ENCODE measurements at places on chromosomes 5 and 9. TPM values are rescaled to one million over a fixed set of nuclear protein-coding genes. Genes with fewer than 3 reads are reported as not detected.

- H3K4me1 ChIP-seq, result peaks cover 2% of the 10 kb centered on the region
- DNase-seq, result no peak
- no peak overlapping the region for H3K4me3 ChIP-seq
- no peaks in the 10 kb centered on the region for H3K27me3 ChIP-seq
- no peaks in the 10 kb centered on the region for H3K36me3 ChIP-seq
- H3K27ac ChIP-seq, result peak overlapping the region; percentile 93
Measured at GRCh38 chr5:149472399-149472798, 78.8 kb downstream of the CSNK1A1 start.

GRCh38 chr9:72119853-72120252, 29.4 kb upstream of the GDA start:
- no peak overlapping the region for H3K4me3 ChIP-seq
- peaks cover 9% of the 10 kb centered on the region for H3K4me1 ChIP-seq

GRCh38 chr5:59107692-59108091, 524.8 kb downstream of the RAB3C start:
- H3K27ac ChIP-seq, result no peak overlapping the region
- H3K4me1 ChIP-seq, result no peaks in the 10 kb centered on the region
- DNase-seq, result no peak
- H3K27me3 ChIP-seq, result no peaks in the 10 kb centered on the region

GRCh38 chr9:20208961-20209371, 413.3 kb downstream of the MLLT3 start:
- no peaks in the 10 kb centered on the region for H3K36me3 ChIP-seq
- no peak for DNase-seq
- H3K27me3 ChIP-seq, result no peaks in the 10 kb centered on the region

- H3K36me3 ChIP-seq, result no peaks in the 10 kb centered on the region
- H3K27ac ChIP-seq, result peak overlapping the region; percentile 33
- H3K4me3 ChIP-seq, result peak overlapping the region; percentile 45
- no peaks in the 10 kb centered on the region for H3K27me3 ChIP-seq
- peaks cover 6% of the 10 kb centered on the region for H3K4me1 ChIP-seq
Measured at GRCh38 chr5:111223101-111223786, 940 bp upstream of the CAMK4 start.

DNA sequence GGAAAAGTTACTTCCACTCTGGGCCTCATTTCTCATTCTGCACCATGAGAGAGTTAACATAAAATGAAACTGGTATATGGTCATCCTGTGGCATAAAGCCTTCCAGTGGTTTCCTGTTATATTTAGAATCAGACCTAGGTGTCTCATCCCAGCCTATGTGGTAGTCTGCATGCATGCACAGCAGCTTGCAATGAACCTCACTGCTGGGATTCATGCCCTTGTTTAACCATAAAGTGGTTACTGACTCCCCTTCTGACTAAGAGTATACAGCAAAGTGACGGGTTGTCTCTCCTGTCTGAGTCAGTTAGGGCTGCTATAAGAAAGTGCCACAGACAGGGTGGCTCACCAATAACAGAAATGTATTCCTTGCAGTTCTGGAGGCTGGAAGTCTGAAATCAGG, 14.7 kb upstream of the TDRD7 start:
- H3K36me3 ChIP-seq, result no peaks in the 10 kb centered on the region
- H3K27ac ChIP-seq, result no peak overlapping the region
- no peaks in the 10 kb centered on the region for H3K4me1 ChIP-seq
- no peak for DNase-seq
- no peaks in the 10 kb centered on the region for H3K27me3 ChIP-seq

GRCh38 chr5:145478651-145479050, 356.5 kb downstream of the PRELID2 start:
- no peak for DNase-seq
- H3K4me1 ChIP-seq, result no peaks in the 10 kb centered on the region
- no peaks in the 10 kb centered on the region for H3K36me3 ChIP-seq
- H3K27ac ChIP-seq, result no peak overlapping the region

GRCh38 chr9:94478755-94479730, 75.8 kb upstream of the PCAT7 start:
- no peaks in the 10 kb centered on the region for H3K4me1 ChIP-seq
- no peak for DNase-seq
- H3K36me3 ChIP-seq, result no peaks in the 10 kb centered on the region
- no peaks in the 10 kb centered on the region for H3K27me3 ChIP-seq
- H3K4me3 ChIP-seq, result no peak overlapping the region
- no peak overlapping the region for H3K27ac ChIP-seq

DNA sequence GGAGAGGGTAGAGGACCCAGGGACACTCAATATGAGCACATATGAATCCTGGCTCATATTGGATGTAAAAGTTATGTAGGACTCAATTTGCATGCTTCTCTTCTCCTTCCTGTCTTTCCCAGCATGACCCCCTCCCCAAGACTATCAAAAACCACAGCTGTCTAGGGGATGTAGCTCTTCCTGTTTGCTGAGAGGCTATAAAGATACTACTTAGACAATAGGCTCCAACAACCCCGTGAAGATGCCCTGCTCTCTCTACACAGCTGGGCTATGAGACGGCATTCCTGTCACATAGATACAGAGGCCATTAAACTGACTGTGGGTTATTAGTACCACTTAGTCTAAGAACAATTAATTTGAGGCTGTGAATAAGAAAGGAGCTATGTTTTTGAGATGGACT, 56.5 kb upstream of the PCSK1 start:
- no peaks in the 10 kb centered on the region for H3K27me3 ChIP-seq
- no peak overlapping the region for H3K27ac ChIP-seq
- no peaks in the 10 kb centered on the region for H3K4me1 ChIP-seq
- no peak overlapping the region for H3K4me3 ChIP-seq

Gene WDR38
- not detected for polyA plus RNA-seq

Gene CD74
- polyA plus RNA-seq, result 939 TPM

Gene FRMD3
- polyA plus RNA-seq, result 3.8 TPM

GRCh38 chr5:74248576-74248975, 392.0 kb downstream of the ENC1 start:
- no peak overlapping the region for H3K27ac ChIP-seq
- no peak for DNase-seq
- no peak overlapping the region for H3K4me3 ChIP-seq
- H3K36me3 ChIP-seq, result no peaks in the 10 kb centered on the region
- H3K4me1 ChIP-seq, result no peaks in the 10 kb centered on the region

DNA sequence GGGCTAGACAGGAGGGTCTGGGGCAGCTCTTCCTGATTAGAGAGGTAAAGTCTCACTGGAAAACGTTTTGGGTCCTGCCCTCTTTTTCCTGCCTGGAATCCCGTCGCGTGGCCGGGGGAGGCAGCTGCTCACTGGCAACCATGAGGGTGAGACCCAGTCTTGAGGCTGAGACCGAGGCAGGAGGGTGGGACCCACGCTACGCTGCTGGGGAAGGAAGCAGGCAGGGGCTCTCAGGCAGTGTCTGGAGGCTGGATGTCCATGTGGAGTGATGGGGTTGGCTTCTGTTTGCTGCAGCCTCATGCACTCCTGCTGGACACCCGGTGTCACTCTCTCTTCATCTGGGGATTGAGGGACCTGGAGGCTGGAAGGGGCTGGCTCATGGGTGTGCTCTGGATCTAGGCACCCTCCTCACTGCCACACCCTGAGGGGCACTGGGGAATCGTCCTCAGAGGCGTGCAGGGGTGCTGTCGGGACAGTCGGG, 11.3 kb upstream of the SLC2A6 start:
- no peak overlapping the region for H3K4me3 ChIP-seq
- H3K27me3 ChIP-seq, result no peaks in the 10 kb centered on the region
- DNase-seq, result no peak
- H3K27ac ChIP-seq, result no peak overlapping the region
- no peaks in the 10 kb centered on the region for H3K36me3 ChIP-seq

DNA sequence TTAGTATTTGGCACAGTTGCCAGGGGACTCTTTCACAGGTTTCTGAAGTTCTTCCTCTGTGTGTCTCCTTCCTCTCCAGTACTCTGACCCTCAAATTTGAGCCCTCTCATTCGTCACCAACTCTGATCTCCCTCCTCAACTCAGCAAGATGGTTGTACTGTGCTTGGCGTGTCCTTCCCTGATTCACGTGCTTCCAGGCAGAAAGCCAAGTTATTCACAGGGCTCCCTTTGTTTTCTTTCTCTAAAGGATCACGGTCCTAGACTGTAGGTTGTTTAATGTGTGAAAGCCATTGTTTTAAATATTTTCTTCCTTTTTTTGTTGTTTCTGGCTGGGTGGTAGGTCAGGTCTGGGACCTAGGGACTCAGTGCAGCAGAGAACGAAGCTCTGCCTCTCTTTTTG, 142.9 kb downstream of the DMAC1 start:
- H3K27me3 ChIP-seq, result no peaks in the 10 kb centered on the region
- H3K4me1 ChIP-seq, result no peaks in the 10 kb centered on the region
- H3K4me3 ChIP-seq, result no peak overlapping the region
- no peak overlapping the region for H3K27ac ChIP-seq
- no peaks in the 10 kb centered on the region for H3K36me3 ChIP-seq
- no peak for DNase-seq

- H3K4me1 ChIP-seq, result no peaks in the 10 kb centered on the region
- no peaks in the 10 kb centered on the region for H3K27me3 ChIP-seq
- H3K36me3 ChIP-seq, result no peaks in the 10 kb centered on the region
Measured at GRCh38 chr5:154749491-154749890, 5.7 kb upstream of the LARP1 start.

Gene TBC1D2
- polyA plus RNA-seq, result 42.0 TPM

GRCh38 chr5:149256451-149256850, 15.2 kb upstream of the AFAP1L1 start:
- H3K4me3 ChIP-seq, result no peak overlapping the region
- H3K4me1 ChIP-seq, result no peaks in the 10 kb centered on the region
- H3K36me3 ChIP-seq, result no peaks in the 10 kb centered on the region
- no peak overlapping the region for H3K27ac ChIP-seq
- no peaks in the 10 kb centered on the region for H3K27me3 ChIP-seq

Gene OR1L4
- polyA plus RNA-seq, result not detected

Gene ZNF658
- polyA plus RNA-seq, result 1.1 TPM

Gene DCP2
- polyA plus RNA-seq, result 8.1 TPM

- H3K4me3 ChIP-seq, result no peak overlapping the region
- no peak for DNase-seq
- no peaks in the 10 kb centered on the region for H3K36me3 ChIP-seq
- no peak overlapping the region for H3K27ac ChIP-seq
Measured at GRCh38 chr9:36566813-36567221, 5.9 kb upstream of the MELK start.

DNA sequence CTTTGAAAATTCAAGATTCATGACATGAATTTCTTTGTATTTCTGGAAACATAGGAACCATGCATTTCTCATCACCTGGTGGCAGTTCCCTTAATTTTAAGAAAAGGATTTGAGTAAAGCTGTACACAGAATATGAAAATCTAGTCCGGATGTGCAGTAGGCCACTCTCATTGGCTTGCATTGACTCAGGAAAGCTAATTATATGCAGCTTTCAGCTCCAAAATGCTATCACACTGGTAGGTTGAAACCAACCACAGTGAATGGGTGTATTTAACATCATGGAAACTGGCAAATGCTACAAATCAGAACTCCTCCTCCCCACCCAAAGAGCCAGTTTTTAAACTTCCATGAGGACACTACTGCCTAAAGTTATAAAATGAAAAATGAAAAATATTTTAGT, 161.6 kb upstream of the FBXL17 start:
- H3K4me1 ChIP-seq, result no peaks in the 10 kb centered on the region
- no peak overlapping the region for H3K27ac ChIP-seq
- H3K36me3 ChIP-seq, result no peaks in the 10 kb centered on the region

- DNase-seq, result no peak
- H3K27ac ChIP-seq, result no peak overlapping the region
- H3K4me1 ChIP-seq, result no peaks in the 10 kb centered on the region
- no peaks in the 10 kb centered on the region for H3K36me3 ChIP-seq
- no peaks in the 10 kb centered on the region for H3K27me3 ChIP-seq
Measured at GRCh38 chr5:143200781-143201398, 202.6 kb downstream of the NR3C1 start.
